ENCODE measurements at places on chromosomes 3 and 15.

DNA sequence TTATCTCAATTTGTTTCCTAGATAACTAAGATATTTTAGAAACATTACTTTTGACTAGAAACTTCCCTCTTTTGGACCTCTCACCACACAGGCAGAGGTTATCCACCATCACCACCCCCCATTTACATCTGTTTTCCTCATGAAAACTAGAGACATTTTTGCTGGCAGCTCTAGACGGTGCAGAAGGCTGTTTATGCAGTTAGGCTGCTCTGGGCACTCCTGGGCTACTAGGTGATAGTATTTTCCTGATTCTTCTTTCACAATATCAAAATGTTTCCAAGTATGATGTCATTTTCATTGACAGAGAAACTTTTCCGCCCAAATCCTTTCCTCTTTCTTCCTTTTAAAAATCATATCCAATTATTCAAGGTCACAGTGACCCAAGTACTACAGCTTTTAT, 67.1 kb downstream of the PLOD2 start:
- DNase-seq, result no peak

GRCh38 chr3:197381371-197381770, 83.0 kb upstream of the DLG1 start:
- DNase-seq, result no peak

DNA sequence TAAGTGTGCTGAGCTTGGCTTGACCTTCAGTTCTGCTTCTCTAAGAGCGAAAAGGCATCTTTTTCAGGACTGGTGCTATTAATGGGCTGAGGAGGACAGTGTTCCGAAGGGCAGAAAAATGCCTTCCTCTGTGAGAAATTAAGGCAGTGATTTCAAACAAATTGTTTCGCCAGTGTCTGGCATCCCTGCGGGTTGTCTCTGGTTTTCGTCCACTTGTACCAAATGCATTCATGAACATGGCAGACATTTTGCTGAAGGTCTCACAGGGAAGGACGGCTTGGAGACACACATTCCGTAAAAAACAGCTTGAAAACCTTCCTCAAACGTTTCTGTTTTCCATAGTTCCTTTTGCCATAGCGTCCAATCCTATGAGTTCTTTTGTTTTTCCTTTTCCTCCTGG, 57.1 kb downstream of the CEMIP start:
- no peak for DNase-seq

- DNase-seq, result peak; percentile 93
Measured at GRCh38 chr15:74196175-74196574, 6.4 kb downstream of the STRA6 start.

DNA sequence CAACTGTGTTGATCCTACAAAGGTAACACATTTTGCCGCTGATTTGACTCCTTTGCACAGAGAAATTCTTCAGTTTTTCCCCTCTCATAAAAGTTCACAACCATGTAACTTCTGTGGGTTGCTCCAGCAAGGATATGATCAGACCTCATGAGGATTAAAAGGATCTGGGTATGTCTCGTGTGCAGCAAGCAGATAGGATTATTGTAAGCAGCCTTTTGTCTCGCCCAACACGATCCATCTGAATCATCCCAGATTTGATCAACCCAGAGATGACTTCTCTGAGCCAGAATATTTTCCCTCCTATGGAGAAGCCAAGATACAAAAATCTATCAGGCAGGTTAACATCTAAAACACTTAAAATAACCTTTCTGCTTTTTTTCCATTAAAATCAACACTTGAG, 12.8 kb upstream of the BNIP2 start:
- DNase-seq, result no peak

- DNase-seq, result no peak
Measured at GRCh38 chr15:66489179-66489791, 8.3 kb downstream of the SNAPC5 start.

DNA sequence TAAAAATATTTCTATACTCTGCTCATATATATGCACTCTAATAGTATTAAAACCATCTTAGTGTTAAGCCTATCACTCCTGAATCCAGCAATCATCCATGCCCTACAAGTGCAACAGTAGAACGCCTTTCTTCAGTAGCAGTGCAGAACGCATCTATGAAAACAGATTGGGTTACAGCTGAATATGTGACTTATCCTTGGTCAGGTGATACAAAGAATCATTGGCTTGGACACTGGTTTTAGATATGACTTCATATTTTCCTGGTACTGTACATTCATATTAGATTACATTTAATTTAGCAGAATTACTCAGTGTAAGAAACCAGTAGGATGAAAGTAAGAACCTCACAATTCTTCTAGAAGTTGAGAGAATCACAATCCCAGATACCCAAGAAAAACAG, 43.3 kb downstream of the ZNF106 start:
- DNase-seq, result no peak

- DNase-seq, result no peak
Measured at GRCh38 chr3:7934362-7934761, 567.3 kb upstream of the LMCD1 start.

- no peak for DNase-seq
Measured at GRCh38 chr3:35864871-35865270, 225.5 kb downstream of the ARPP21 start.

GRCh38 chr3:37862219-37862902, 681 bp downstream of the CTDSPL start:
- peak; percentile 45 for DNase-seq

DNA sequence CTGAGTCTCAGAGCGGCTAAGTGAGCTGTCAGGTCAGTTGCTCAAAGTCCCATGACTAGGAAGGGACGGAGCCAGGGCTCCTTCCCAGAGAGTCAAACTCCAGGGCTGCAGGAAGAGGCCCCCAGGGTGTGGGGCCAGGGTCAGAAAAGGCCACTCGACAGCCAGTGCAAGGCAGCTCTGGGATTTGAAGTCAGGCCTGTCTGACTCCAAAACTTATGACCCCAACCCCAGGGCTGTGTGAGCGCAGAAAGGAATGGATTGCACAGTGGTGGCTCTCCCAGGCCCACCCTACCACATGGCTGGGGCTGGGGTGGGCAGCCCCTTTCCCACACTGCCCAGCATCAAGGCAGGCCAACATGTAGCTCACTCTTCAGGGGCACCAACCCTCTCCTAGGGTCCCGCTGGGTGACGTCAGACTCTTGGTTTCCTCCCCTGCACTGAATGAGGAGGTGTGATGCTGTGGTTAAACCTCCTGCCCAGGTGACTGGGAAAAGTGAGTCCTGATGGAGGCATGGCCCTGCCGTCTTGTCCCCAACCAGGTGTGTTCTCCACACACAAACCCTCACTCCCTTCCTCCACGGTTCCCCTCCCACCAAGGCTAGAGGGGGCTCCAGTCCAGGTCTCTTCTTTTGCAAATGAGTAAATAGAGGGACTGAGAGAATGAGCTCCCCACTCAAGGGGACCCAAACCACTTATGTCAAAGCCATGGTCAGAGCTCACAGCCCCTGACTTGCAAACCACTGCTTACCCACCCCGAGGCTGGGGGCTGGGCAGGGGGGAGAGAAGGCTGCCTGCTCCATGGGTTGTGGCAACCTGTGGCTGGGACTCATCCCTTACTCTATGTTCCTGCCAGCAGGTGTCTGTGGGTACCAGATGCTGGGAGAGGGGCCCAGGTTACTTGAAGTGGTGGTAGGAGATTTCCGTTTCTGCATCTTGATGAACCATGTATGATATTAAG, 23.8 kb upstream of the CORO2B start:
- no peak for DNase-seq

- no peak for DNase-seq
Measured at GRCh38 chr15:33701304-33701696, 267.0 kb upstream of the CHRM5 start.

- no peak for DNase-seq
Measured at GRCh38 chr3:42905740-42906069, 237 bp upstream of the ZNF662 start.

GRCh38 chr3:114645392-114645791, 351.6 kb downstream of the TIGIT start:
- no peak for DNase-seq

DNA sequence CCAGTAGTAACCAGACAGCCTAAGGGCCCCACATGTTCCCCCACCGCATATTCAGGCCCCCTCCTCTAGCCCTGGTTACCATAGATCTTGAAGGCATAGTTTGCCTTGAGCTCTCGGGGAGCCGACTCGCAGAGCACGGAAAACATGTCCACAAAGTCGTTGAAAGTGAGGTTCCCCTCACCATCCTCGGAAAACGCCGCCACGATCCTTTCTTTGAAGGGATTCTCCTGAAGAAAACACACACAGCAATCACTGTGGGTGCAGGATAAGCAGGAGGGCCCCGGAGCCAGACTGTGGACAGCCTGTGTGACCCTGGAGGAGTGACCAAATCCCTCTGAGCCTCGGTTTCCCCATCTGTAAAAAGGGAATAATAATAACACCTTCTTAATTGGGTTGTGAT, 16.8 kb downstream of the SH2D7 start:
- DNase-seq, result no peak

GRCh38 chr3:163166197-163166596, 1669.6 kb downstream of the OTOL1 start:
- no peak for DNase-seq

DNA sequence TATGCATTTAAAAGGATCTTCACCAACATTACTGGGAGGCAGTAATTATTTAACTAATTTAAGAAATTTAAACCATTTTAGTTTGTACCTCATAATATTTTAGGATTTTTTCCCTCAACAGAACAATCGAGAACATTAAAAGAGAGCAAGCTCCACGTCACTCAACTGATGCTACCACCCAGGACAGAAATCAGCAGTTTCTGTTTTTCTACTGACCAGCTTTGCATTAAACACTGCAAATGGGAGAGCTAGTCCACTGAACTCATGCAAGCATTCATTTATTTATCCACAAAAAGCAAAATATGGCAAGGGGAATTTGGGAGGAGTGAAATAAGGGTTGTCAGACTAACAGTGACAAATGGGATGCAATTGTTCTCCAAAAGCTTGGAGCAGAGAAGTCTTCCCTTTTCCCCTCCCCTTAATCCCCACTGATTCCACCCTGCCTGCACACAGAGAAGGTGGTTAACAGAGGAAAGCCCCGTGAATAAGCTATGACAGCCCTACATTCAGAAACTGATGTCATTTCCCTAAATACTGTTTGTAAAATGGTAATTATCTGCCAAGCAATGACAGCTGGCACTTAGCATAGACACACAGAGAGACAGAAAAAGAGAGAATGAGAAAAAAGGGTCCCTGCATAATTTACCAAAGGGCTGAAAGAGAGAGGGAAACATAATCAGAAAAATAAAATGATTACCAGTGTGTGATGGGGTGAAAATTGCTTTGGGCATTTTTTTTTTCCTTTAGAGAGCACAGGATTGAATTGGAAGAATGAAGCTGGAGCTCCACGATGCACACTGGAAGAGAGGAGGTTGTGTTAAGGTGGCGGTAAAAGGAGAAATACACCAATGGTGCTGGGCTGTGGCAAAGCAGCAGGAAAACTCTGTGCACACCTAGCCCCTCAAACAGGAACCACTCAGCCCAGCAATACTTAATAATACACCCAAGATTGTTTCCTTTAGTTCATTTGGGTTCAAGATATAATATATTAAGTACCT, 777.4 kb downstream of the TUSC7 start:
- DNase-seq, result no peak

DNA sequence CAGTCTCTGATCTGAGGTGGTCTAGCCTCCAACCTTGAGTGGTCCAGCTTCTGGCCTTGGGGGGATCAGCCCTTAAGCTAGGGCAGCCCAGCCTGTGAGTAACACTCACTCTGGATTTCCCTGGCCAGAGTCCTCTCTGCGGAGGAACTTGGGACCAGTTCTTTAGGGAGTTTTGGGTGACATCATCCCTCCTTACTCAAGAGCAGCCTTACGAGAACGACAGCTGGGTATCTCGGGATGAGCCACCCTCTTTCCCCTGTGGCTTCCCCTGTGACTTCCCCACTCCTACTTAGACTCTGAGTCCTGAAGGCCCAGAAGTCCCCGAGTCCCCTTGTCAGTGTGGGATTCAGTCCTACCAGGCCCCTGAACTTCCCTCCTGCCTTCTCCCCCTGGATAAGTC, 10.2 kb upstream of the PLXND1 start:
- DNase-seq, result peak; percentile 44

- DNase-seq, result no peak
Measured at GRCh38 chr3:24830230-24831152, 335.8 kb upstream of the THRB start.

DNA sequence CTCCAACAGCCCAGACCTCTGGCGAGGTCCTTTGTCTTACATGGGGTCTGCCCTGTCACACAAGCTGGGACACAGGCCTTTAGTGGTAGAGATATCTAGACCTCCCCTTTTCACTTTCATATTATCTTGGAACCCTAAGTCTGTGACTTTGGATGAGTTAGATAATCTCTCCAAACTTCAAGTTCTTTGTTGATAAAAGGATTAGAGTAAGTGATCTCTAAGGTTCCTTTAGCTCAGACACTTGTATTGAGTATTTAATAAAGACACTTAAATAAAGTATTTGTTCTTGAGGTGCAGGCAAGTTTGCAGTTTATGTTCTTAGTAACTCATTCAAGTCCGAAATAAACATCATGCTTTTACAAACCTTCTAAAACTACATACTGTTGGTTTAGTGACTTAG, 459.6 kb downstream of the SHQ1 start:
- no peak for DNase-seq

DNA sequence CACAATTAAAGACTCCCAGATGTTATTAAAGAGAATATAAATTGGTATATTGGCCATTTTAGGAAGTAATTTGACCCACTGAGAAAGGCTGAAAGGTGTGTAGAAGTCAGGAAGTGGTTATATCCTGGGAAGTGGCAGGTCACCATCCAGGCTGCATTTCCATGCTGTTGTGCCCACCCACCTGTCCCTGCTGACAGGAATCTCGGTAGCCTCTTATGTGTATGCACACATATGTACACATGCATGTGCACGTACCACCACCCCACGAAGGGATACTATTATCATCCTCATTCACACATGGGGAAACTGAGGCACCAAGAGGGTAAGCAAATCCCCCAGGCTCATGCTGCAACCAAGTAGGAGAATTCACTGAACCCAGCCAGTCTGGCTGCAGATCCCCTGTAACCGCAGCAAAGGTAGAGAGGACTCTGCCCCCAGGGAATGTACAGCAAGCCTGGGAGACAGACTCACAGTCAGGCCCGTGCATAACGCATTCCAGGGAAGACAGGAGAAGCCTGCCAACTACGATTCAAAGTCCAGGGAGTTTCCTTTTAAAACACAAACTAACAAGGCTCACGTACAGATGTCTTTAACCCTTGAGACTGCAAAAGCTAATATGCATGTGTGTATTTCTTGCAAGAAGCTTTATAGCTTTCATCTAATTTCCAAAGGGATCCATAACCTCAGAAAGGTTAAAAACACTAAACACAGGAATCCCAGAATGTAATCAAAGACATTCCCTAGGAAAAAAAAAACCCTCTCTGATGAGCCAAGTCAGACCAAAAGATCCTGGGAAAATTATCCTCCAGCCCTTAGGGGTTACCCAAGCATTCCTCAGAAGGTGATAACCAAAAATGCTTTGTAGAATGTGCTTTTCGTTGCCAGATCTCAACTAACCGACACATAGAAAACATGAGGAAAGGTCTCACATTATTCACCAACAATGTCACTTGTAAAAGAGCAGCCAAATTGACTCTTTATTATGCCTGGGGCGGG, 129.6 kb downstream of the ADAMTS17 start:
- no peak for DNase-seq

DNA sequence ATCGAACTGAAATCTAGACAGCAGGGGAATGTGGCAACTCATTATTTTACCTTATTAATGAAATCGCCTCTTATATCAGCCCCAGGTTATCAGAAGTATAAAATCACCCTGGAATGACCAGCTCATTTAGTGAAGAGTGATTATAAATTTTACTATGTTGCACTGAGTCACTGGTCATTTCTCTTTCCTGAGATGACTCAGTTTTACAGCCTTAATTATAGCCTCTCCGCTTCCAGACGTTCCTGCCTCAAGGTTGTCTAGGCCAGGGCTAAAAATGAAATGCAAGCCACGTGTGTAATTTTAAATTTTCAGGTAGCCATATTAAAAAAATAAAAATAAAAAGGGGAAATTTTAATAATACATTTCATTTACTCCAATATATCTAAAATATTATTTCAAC, 33.3 kb downstream of the DET1 start:
- peak; percentile 78 for DNase-seq

Measured in HFFc6 (cell line).